ENCODE measurements at places on chromosomes 2 and 18.

GRCh38 chr18:12776821-12777471 is 74.1 kb downstream of the PSMG2 start:
- DNase-seq: no peak

GRCh38 chr2:165796819-165797530 is 2.9 kb upstream of the GALNT3 start:
- DNase-seq: no peak

GRCh38 chr18:11035814-11036495 is 113.4 kb downstream of the PIEZO2 start:
- DNase-seq: no peak

GRCh38 chr2:41326851-41327250 is 721.0 kb upstream of the PKDCC start:
- no peak for DNase-seq
